B cell (primary cell): ENCODE measurements at places on chromosomes 2 and 18.

GRCh38 chr2:237290261-237290660, 123.7 kb downstream of the COL6A3 start:
- DNase-seq: no peak

DNA sequence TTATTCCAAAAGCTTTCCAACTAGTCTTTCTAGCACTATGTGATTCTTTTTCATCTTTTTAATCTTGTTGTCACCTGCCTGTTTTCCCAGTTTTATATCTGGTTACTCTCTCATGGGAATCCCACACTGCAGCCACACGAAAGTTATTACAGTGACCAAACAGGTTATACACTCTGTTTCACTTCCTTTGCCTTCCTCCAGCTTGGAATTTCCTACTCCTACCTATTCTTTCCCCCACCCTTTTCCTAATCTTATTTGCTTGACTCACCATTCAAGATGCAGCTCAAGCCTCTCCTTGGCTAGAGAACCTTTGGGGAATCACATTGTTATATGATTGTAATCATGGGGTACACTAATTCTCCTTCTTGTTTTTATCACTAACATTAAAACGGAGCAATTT, 13.4 kb upstream of the TLK1 start:
- DNase-seq: no peak

DNA sequence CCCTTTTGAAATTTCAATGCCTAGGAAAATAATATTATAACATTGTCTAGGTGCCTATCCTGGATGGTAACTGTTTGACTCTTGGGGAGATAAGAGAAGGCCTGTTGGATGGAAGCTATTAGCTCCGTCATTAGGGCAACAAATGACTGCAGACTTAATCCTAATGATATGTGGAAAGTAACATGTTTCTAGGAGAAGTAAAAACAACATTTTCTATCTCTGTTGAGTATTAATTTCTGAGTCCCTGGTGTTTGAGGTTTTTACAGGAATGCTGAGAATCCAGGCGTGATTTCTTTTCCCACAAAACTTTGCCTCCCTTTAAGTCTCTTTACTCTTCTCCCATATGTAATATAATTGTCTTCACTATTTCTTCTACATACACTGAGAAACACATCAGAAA, 159.1 kb downstream of the GALNT1 start:
- no peak for DNase-seq

- DNase-seq: no peak
These were observed 42.2 kb upstream of the CD28 start for GRCh38 chr2:203664029-203664755.

DNA sequence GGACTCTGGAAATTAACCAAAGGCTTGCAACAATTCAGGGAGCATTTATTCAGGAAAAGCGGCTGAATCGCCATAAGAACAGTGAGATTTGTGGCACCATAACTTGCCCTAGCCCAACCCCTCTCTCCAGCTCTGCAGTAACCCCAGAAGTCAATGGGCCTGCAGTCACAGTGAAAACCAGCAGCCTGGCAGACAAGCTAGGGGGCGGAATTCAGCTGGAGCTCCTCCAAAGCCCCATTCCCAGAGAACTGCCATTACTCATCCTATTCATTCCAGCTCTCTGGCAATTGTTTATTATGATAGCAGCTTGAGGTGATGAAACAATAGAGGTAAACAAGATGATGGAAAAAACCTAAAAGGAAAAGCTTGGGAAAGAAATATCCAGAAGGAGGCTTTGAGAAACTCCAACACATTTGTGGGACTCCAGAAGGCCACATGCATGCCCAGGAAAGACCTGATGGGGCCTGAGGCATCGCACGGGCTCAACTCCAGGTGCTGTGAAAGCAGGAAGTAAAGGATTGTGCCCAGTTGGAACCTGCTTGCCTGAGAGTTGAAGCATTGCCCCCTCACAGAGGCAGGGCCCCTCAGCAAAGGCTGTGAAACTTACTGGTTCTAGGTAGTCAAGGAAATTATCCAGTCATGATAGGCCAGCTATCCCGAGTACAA, 126.7 kb downstream of the TWIST2 start:
- DNase-seq: no peak

- DNase-seq: no peak
These were observed 152.5 kb upstream of the AQP4 start for GRCh38 chr18:27017901-27018500.

- no peak for DNase-seq
These were observed 51.8 kb downstream of the USP34 start for GRCh38 chr2:61419129-61419528.

- no peak for DNase-seq
These were observed 199.1 kb upstream of the SLC14A2 start for GRCh38 chr18:45416168-45416567.

- DNase-seq: no peak
These were observed 251.6 kb upstream of the NCKAP5 start for GRCh38 chr2:133819906-133820305.

DNA sequence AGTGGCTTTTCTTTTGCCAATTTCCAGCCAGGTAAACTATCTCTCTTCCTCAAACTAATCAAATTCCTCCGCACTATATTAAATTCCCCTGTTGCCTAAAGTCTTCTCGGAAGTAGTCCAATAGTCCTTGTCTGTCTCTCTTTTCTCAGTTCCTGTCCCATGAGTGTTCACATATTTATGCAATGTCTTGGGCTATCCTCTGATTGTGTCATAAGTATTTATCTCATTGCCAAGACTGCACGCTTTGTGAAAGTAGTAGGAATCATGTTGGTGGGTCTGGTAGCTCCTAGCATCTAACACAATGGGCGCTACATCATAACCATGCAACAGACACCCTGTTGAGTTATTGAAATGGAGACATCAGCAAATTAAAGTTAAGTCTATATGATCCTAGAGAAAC, 59.9 kb upstream of the POU3F3 start:
- no peak for DNase-seq

GRCh38 chr18:22980394-22980793, 47.3 kb downstream of the RBBP8 start:
- DNase-seq: no peak

DNA sequence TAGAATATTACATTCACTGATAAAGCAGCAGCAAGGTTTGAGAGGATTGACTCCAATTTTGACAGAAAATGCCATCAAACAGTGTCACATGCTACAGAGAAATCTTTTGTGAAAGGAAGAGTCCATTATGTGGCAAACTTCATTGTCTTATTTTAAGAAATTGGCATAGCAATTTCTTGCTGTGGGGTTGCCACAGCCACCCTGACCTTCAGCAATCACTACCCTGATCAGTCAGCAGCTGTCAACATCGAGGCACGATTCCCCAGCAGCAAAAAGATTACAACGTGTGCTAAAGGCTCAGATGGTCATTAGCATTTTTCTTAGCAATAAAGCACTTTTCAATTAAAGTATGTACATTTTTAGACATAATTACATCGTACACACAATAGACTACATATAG, 74.7 kb downstream of the PRKCE start:
- no peak for DNase-seq

- no peak for DNase-seq
These were observed 503.5 kb upstream of the SOX11 start for GRCh38 chr2:5188636-5189035.

- no peak for DNase-seq
These were observed 4.7 kb downstream of the CDK5R2 start for GRCh38 chr2:218964041-218964771.

DNA sequence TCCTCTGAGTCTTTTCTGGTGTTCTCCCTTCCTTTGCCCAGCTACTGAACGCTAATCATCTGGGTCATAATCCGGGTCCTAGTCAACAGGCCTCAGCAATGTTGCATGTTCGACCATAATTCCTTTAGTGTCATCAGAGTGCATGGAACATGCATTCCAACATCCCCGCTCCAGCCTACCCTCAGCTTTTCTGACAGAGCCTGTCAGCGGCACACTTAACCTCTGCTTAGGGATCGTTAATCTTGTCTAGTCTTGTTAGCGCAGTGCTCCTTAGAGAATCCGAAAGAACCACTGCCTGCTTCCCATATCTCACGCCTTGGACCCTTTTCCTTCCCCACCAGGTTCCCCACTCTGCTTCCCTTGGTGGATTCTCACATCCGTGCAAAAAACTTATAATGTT, 767.9 kb upstream of the ID2 start:
- DNase-seq: no peak

DNA sequence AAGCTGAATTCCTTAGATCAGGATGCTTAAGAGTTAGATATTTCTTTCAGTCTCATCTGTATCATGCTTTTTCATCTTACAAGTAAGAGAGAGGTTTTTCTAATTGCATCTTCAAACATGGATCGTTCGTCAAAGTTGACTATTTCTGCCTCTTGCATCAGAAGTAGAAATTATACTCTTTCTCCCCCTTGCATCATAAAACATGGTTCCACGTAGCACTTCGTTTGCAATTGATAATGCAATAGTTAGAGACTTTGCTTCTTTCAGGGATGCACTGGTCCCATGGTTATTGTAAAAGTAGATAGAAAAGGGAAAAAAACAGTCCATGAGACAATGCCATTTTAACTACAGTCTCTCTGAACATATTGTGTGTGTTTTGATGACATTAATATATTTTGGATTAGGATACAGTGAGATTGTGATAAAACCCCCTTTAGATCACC, 75.1 kb upstream of the PARD3B start:
- no peak for DNase-seq

DNA sequence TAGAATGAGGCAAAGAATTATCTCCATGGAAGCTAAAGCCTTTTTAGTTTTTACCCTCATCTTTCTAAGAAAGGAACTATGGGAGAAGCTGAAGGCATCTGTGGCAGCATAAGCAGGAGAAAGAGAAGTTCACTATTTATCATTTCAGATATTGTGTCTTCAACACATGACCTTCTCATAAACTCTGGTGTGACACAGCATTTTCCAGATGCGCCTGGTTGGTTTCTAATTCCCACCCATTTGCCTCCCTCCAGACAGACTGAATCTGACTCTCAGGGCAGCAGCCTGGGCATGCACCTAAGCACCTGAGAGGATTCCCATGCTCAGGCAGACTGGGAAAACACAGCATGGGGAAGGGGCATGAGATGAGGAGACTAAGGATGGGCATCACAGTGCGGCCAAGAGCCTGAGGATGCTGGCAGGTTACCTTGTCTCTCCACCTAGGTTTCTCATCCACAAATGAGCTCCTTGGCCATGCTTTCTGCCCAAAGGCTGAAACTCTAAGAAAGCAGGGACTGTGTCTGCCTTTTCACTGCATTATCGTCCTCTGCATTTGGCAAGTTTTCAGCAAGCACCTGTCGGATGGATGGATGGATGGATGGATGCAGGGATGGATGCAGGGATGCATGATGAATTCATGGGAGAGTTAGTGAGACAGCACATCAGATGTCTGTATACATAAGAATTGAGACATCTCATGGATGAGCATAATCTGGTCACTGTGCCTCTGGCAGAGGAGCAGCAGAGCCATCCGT, 28.8 kb upstream of the SULT1C4 start:
- DNase-seq: no peak

- no peak for DNase-seq
These were observed 257.9 kb upstream of the ATP5MC3 start for GRCh38 chr2:175439416-175439815.

DNA sequence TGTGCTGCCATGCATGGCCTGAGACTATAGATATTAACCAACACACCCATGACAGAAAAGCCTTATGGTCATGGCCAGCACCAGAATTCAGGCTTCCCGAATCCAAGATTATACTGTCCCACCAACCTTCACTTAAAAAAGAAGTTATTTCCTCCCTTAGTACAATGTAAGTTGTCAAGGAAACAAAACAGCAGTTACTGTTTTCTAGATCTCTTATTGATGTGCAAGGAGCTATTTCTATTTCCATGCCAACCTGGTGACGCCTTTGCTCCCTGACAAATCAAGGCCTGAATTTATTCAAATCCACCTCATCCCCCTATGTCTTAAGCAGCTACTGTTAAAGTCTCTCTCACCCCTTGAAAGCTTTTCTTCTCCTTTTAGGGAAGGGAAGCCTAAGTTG, 249.3 kb downstream of the ZNF521 start:
- no peak for DNase-seq

- DNase-seq: no peak
These were observed 150.1 kb downstream of the CTIF start for GRCh38 chr18:48688961-48689360.

- no peak for DNase-seq
These were observed 31.1 kb downstream of the SS18 start for GRCh38 chr18:26059357-26059756.

- no peak for DNase-seq
These were observed 685.6 kb upstream of the NXPH2 start for GRCh38 chr2:139465789-139466188.

- DNase-seq: no peak
These were observed 2035.3 kb upstream of the CELF4 start for GRCh38 chr18:39600894-39601293.

DNA sequence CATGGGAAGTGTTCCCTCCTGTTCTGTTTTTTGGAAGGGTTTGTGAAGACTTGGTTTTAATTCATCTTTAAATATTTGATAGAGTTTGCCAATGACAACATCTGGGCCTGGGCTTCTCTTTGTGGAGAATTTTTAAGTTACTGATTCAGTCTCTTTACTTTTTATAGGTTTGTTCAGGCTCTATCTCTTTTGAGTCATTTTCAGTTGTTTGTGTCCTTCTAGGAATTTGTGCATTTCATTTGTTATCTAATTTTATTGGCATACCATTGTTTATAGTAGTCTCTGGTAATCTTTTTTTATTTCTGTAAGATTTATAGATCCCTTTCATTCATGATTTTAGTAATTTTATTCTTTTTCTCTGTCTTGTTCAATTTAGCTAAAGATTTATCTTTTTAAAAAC, 14.6 kb downstream of the SCLY start:
- DNase-seq: no peak

DNA sequence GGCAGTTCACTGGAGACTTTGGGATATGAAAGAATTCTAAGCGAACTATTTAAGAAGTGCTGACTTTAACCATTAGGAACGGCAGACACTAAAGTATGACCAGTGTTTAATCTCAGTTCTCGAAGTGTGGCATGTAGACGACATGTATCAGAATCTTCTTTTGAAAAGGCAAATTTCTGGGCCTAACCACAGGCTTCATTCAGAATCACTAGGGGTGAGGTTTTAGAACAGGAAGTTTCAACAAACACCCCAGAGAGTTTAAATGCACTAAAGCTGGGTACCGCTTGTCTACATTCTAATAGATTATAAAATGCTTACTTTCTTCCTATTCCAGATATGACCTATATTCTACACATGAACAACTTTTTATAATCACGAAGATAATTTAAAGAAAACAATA, 180.3 kb downstream of the ANKRD44 start:
- peak; percentile 75 for DNase-seq

DNA sequence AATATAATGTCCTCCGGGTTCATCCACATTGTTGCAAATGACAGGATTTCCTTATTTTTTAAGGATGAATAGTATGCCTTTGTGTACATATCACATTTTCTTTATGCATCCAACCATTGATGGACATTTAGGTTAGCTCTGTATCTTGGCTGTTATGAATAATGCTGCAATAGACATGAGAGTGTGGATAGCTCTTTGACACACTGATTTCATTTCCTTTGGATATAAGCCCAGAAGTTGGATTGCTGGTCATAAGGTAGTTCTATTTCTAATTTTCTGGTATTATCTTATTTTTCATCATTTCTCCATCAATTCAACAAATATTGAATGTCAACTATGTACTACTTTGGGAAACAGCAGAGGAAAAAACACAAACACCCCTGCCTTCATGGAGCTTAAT, 423.3 kb downstream of the MTX2 start:
- DNase-seq: no peak
